Smooth muscle cell of the pulmonary artery (primary cell): ENCODE measurements at places on chromosomes 4 and X. TPM values are rescaled to one million over a fixed set of nuclear protein-coding genes. Genes with fewer than 3 reads are reported as not detected.

Gene CHRDL1
- total RNA-seq: 0.03 and 17.1 TPM in 2 replicates

Gene FABP2
- total RNA-seq: not detected in 2 replicates

Gene TBC1D9
- total RNA-seq: 43.7 and 45.7 TPM in 2 replicates

Gene TCEAL5
- total RNA-seq: not detected in 2 replicates

Gene SPANXC
- total RNA-seq: not detected in 2 replicates
